ENCODE measurements at places on chromosomes 6 and 20.
A peak's percentile ranks its signal among the peaks of the same experiment; 100 is the strongest.

DNA sequence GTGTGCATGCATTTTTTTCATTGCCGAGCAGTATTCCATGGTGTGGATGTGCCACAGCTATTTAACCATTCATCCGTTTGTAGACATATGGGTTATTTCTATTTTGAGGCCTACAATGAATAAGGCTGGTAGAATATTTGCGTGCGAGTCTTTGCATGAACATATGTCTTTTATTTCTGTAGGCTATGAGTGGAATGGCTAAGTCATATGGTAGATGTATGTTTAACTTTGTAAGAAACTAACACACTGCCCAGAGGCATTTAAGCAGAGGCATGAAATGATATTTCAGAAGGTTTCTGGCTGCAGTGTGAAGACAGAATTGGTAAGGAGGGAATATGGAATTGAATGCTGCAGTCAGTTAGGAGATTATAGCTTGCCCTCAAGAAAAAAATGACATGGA, 457.4 kb upstream of the CDH4 start:
- no peak for DNase-seq

GRCh38 chr20:625360-625932, 15.3 kb upstream of the TCF15 start:
- no peak for DNase-seq

GRCh38 chr6:144659202-144660182, 374.4 kb downstream of the UTRN start:
- DNase-seq = peak; percentile 48

- DNase-seq = no peak
Measured at GRCh38 chr20:20894280-20894679, 181.8 kb upstream of the RALGAPA2 start.

DNA sequence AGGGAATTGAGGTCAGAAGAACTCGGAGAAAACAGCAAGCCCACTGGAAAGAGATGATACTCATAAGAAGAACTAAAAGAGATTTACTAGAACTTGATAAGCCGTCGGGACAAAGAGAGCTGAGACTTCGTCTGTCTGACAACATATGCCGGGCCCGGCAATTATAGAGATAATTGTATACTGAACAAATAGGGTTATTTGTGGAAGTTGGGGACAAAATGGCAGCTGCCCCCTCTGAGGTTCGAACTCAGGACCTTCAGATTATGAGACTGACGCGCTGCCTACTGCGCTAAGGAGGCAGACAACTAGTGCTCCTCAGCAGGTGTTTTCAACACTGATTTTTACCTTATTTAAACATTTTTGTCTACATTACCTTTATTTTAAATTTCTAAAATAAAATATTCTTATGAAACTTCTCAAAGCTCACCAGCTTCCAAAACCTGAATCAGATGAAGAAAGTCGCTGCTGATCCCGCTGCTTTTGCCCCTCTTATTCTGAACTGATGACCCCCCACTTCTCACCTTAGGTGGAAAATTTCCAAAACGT, 29.3 kb upstream of the TRIM27 start:
- peak; percentile 50 for DNase-seq

DNA sequence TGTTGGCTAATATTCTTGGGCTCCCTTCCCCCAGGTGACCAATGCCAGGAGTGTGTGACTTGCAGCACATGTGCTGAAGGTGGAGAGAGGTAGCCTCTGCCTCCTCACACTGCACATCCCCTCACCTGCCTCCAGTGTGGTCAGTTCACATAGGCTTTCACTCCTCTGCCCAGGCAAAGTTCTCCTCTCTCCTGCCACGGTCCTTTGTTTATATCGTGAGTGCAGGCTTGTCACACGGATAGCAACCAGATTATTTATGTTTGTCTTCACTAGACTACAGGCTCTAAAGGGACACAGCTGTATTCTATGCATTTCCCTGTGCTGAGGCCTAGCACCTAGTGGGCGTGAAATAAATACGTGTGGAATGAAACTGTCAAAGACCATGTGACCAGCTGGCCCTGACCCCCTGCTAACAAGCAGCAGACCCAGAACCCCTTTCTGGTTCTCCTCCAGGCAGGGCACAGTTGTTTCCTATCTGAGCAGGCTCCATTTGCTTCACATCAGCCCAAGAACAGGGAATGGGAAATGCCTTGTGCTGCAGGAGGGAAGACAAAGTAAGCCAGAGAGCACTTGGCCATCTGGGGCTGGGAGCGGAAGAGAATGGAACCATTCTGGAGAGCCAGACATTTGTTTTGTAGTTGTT, 42.3 kb downstream of the UNC5CL start:
- DNase-seq = peak; percentile 38

DNA sequence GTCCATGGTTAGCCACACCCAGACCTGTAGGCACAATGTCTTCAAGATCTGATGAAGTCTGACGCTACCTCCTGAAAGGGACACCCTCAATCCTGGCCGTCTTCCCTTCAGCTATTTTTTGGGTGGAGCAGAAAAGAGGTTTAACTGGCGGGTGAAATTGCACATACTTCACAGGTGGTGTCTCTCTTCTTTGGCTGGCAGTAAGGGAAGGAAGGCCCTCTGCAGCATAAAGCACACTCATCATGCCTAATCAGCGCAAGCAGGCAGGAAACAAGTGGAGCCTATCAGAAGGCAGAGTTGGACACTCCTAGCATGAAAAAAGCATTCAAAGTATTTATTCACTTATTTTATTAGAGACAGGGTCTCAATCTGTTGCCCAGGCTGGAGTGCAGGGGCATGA, 32.9 kb downstream of the PNLDC1 start:
- DNase-seq = no peak

DNA sequence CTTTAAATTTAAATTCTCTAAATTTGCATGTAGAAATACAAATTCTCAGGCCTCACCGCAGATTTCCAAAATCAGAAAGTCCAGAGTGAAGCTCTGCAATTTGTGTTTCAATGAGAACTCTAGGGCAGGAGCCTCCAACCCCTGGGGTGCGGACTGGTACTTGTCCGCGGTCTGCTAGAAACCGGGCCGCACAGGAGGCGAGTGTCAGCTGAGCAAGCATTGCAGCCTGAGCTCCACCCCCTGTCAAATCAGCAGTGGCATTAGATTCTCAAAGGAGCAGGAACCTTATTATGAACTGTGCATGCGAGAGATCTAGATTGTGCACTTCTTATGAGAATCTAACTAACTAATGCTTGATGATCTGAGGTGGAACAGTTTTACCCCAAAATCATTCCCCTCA, 203.0 kb upstream of the PCSK2 start:
- DNase-seq = peak; percentile 55

All from iPS-NIHi11 (cell line).